NCI-H510A (cell line): ENCODE measurements at places on chromosomes 11 and 22.

DNA sequence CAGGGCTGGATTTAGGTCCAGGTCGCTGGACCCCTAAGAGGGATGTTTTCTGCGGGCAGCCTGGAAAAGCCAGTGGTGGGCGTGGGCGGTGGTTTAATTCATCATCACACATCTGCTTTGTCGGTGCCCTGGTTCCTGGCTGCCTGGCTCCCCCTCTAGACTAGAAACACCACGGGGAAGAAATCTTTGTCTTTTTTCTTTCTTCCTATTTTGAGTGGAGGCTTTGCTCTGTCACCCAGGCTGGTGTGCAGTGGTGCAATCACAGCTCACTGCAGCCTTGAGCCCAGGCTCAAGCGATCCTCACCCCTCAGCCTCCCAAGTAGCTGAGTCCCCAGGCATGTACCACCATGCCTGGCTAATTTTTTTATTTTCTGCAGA lies 86.6 kb upstream of the LINC01488 start:
- no peak for DNase-seq

DNA sequence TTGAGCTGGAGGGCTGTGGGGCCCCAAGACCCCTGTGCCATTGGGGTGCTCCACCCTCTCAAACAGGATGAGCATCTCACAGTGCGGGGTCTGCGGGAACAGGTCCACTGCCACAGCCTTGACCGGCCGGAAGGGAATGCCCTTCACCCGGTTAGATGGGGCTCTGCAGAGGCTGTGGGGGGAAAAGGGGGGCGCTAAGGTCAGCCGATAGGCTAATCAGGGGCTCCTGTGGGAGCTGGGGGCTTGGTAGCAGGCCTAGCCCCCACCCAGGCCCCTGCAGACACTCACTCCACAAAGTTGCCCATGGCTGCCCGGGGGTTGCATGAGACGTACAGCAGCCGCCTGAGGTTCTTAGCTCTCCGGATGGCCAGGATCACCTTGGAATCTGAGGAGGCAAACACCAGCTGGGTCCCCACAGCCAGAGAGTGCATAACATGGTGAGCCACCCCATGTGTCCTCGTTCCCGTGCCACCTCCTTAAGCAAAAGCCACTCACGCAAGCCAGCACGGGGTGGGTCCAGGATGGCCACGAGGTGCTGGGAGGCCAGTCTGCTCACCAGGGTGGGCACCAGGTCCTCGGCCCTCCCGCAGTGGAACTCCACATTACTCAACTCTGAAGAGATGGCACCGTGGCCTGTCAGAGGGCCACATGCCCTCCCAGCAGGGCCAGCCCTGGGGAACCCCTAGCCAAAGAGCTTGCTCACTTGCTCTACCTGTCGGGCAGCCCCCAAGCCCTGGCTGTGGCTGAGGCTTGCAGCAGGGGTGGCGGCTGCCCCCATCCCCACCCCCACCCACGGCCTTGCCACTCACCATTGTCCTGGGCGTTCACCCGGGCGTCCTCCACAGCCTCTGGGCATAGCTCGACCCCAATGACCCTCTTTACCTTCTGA lies 3.0 kb upstream of the RANBP1 start:
- DNase-seq: no peak

DNA sequence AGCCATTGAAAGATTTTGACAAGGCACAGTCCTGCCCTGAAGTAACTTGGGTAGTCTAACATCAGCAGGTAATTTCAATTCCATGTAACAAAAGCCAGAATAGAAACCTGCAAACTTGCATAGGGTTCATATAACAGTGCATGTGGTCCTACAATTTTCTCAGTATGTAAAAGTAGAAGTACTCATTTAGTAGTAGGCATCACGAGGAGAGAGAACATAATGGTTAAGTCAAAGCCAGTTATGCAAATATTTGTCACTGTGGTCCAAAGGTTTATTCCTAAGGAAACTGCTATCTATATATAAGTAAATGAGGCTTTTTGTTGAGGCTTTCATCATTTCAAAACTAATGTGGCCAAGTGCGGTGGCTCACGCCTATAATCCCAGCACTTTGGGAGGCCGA lies 10.1 kb downstream of the ATP5MG start:
- DNase-seq: no peak

DNA sequence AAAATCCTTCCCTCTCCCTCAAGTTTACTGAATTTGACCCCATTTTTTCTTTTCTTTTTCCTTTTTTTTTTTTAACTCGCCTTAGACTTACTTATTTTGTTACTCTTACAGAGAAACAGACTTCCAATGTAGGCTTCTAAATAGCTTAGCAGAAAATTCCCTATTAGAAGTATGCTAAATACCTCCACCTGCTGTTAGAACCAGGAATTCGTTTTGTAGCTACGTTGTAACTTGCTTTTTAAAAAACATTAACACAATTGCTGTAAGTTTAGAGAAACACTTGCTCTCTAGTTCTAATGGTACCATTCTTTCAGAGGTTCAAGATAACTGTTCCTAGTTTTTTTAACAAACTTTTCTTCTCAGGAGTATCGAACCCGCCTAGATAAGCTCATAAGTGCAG lies 324.2 kb downstream of the DCDC1 start:
- no peak for DNase-seq

- DNase-seq: no peak
These were observed 105.8 kb downstream of the SERGEF start for GRCh38 chr11:17907046-17907445.

DNA sequence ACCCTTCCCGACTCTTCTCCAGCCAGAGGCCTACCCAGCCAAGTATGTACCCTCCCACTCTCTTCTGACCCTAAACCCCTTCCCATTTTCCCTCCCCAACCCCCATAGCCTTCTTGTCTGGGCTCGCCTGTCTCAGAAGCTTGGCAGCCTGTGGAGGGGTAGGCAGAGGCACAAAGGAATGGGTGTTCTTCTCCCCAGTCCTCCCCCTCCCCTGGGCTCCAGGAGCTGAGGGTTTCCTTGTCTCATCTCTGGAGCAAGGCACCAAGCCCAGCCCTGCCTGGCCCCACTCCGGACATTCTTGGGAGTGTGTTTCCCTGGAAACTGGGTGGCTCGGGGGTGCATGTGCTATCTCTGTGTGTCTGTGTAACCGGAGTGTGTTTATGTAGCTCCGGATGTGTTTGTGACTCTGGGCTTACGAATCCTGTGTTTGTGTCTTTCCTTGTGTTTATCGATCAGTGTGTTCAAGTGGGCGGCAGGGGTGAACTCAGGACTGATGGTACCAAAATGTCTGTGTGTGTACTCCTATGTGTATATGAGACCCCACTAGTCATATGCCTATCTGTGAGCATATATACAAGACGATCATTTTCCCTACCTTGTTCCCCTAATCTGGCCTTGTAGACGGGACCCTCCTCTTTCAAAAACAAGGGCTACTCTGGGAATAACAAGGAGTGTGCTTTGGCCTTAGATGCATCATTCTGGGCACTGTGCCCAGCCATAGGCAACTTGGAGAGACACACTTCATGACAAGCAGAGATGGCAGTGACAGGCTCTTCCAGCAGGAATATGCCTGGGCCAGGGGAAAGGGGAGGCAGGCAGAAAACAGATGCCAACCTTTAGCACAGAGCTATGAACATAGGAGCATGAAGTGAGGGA lies 10.9 kb downstream of the PHLDB1 start:
- DNase-seq: no peak

GRCh38 chr22:32318361-32318760 lies 39.3 kb upstream of the RFPL3 start:
- no peak for DNase-seq

- no peak for DNase-seq
These were observed 5.9 kb downstream of the CHKA start for GRCh38 chr11:68115285-68115684.

GRCh38 chr11:91133361-91133760 lies 910.5 kb upstream of the CHORDC1 start:
- DNase-seq: no peak

GRCh38 chr11:64762674-64763525 lies 3.1 kb upstream of the PYGM start:
- no peak for DNase-seq

DNA sequence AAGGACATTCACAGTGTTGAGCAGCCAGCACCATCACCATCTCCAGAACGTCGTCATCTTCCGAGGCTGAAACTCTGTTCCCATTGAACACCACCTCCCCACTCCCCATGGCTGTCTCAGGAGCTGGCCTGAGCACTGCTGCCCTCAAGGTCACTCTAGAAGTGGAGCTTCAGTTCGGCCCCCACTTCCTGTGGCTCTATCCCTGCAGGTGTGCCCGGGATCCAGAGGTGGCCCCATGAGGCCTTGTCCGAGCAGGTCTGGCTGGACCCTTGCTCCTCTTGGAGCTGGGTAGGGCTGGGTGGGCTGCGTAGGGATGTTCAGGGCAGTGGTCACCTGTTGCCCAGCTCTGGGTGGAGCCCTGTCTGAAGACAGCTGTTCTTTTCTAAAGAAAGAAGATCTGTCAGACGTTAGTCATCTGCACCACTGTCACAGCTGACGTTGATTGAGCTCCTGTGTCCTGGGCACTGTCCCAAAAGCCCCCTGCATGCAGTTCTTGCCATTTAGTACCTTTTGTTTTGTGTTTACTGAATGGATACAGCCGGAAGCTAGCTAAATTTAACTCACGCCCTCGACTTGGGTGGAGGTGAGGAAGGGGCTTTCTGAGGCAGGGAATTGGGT lies 75.5 kb upstream of the CLDN5 start:
- DNase-seq: no peak

GRCh38 chr22:21665047-21665851 lies 563 bp upstream of the PPIL2 start:
- no peak for DNase-seq

GRCh38 chr11:21411104-21411503 lies 741.7 kb downstream of the NELL1 start:
- DNase-seq: no peak

DNA sequence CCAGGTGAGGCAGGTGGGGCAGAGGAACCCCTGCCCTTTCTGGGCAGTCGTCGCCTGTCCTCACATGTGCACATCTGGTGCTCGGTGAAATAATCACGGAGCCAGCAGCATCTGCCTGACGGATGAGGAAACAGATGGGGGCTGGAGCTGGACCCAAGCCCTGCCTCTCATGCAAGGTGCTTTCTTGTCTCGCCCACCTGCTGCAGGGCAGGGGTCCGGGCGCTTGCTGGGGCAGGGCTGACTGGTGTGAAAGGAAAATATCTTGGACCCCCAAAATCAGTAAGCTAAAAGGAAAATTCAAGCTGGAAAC lies 3.3 kb downstream of the ALDH3B2 start:
- DNase-seq: no peak

- no peak for DNase-seq
These were observed 1.0 kb downstream of the CUL5 start for GRCh38 chr11:108009497-108010370.

DNA sequence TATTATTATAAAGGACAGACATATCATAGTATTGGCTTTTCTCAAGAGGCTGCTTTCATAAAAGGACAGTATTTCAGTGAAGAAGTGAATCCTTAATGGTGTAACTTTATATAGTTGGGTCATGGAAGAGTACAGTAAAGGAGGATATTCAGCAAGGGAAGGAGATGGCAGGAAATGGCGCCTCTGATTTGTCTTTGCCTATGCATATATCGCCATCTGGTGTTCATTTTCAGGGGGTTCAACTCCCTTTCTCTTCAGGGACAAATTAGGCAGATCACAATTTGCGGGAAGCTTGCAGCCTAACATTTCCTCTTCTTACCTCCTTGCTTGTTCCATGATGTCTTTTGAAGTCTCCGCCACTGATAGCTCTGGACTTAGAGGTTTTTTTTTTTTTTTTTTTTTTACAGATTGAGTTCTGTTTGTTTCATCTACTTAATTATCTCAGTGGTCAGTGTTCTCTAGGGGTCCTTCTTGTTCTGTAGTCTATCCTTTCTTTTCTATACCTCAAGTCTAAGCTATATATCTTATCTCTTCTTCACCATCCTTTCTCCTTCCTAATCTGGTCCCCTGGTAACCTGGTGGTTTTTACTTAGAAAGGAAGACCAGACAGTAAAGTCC lies 21.8 kb upstream of the RRM1 start:
- DNase-seq: peak; percentile 32

DNA sequence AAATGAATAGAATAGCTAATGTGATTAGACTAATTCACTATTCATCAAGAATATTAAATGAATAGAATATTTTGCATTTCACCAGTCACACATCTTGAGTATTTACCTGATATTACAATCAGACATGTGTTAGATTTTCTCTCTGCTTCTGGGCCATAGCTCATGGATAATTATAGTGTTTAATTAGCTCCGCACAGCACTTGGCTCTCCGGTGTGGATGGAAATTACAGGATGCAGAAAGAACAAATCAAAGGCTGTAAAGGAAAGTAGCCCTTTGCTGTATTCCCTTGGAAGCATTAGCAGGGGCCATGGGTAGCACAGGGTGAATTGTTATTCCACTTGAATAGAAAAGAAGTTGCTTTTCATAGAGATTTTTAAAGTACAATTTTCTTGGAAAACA lies 320.3 kb upstream of the SORL1-AS1 start:
- DNase-seq: no peak

- no peak for DNase-seq
These were observed 6.8 kb downstream of the TMEM121B start for GRCh38 chr22:17114173-17114897.

DNA sequence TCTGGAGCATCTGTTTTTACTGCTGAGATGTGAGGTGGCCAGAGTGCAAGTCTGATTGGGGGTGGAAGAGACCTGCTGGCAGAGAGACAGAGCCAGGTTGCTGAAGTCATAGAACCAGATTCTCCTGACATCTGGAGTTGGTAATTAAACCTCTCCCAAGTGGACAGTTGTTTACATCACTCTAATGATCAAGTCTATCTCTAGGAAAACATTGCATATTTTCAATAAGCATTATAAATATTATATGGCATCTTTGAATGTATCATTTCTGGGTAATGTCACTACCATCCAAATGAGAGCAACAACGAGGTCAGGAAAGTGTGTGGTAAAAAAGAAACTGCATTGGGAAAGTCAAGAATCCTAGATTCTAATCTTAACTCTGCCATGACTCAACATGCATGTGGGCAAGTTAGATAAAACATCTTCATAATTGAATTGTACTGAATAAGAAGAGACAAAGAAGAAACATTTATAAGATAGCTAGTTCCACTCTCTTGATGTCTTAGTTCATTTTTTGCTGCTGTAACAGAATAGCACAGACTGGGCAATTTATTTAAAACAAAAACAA lies 351.2 kb upstream of the API5 start:
- DNase-seq: no peak

GRCh38 chr22:47129902-47130635 lies 367.6 kb downstream of the TBC1D22A start:
- peak; percentile 43 for DNase-seq

- DNase-seq: peak; percentile 40
These were observed 28.6 kb upstream of the OR10G7 start for GRCh38 chr11:124069429-124070401.

GRCh38 chr11:3632070-3632660 lies 9.6 kb downstream of the ART5 start:
- no peak for DNase-seq

DNA sequence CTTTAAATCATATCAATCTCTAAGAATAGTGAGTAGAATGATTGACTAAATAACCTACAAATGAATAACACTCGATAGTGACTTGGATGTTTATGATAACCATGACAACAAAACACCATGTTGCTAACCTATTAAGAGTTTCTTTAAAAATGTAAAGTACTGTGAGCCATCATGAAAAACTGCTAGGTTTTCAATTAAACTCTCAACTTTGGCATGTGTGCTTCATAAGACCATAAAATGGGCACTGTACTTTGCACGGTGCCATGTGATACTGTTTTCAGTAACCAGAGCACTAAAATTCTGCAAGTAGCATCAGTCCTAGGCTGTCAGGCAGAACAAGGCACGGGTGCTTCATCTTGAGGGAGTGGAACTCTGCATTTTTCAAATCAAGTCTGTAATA lies 96.2 kb upstream of the TRIM77 start:
- DNase-seq: no peak

- DNase-seq: no peak
These were observed 1.2 kb downstream of the JAML start for GRCh38 chr11:118223570-118223969.
